Effector memory CD4-positive, alpha-beta T cell (primary cell): ENCODE measurements at places on chromosomes 4 and X.

DNA sequence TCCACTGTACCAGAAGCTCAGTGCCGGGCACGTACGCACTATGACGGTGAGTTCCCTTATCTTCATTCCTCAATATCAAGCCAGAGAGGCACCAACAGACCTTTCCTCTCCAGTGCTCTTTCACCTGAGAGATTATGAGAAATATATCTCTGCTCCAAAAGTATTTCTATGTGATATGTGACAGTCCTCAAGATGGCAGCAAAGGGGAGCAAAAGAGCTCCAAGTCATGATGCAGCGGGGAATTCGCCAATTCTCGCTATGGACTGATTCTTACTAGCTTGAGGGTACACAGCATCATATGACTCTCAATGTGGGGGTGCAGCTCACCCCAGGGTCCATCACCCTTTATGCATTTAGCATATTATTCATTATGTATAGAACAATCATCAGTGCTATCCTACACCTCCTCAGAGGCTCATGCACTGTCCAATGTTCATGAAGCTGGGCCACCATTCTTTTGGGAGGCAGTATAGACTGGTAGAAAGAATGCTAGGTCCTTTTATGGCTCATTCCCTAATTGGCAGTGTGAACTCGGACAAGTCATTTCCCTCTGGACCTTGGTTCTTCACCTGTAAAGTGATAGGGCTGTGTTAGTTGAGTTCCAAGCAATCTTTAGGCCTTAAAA lies 12.8 kb upstream of the IQSEC2 start:
- no peak for DNase-seq

- no peak for DNase-seq
Measured at GRCh38 chr4:153036931-153037482, 100.9 kb downstream of the FHDC1 start.

- no peak for DNase-seq
Measured at GRCh38 chr4:79584902-79585301, 176.9 kb upstream of the GK2 start.

DNA sequence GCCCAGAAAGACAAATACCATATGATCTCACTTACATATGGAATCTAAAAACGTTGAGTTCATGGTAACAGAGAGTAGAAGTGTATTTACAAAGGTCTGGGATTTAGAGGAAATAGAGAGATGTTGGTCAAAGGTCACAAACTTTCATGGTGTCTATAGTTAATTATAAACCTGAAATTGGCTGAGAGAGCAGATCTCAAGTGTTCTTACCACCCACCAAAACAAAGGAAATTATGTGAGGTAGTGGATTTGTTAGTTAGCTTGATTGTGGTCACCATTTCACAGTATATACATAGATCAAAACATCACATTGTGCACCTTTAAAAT lies 186.8 kb downstream of the NWD2 start:
- no peak for DNase-seq

GRCh38 chrX:108442901-108443464 lies 3.3 kb downstream of the COL4A5 start:
- no peak for DNase-seq
